ENCODE measurements at places on chromosomes 7 and 10.

GRCh38 chr7:113071465-113071864 lies 15.2 kb downstream of the GPR85 start:
- DNase-seq, result no peak

DNA sequence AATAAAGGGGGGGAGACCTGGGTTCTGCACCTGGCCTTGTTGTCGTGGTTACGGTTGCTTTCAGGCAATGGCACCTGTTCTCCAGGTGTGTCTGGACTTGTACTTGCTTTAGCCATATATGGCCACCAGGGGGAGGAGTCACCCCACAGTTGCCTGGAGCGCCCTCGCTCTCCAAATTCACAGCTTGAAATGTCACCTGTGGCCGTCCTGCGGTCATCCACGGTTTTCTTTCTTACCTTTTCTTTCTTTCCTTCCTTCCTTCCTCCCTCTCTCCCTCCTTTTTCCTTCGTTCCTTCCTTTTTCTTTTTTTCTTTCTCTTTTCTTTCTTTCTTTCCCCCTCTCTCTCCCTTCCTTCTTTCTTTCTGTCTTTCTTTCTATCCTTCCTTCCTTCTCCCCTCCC lies 157.2 kb upstream of the ZNF92 start:
- no peak for DNase-seq

- no peak for DNase-seq
Measured at GRCh38 chr7:42059275-42059674, 177.7 kb downstream of the GLI3 start.

GRCh38 chr7:32066441-32066840 lies 3.8 kb downstream of the PDE1C start:
- DNase-seq, result peak; percentile 34

GRCh38 chr10:93657757-93658156 lies 44.6 kb downstream of the FRA10AC1 start:
- no peak for DNase-seq

- no peak for DNase-seq
Measured at GRCh38 chr10:44960088-44960460, 472 bp downstream of the RASSF4 start.

GRCh38 chr7:101555921-101556275 lies 73.2 kb downstream of the MYL10 start:
- no peak for DNase-seq

Data from AG08395 (cell line).